Activated effector memory CD4-positive, alpha-beta T cell treated with Interleukin-2 at 50 U/mL for 16 hours (primary cell): ENCODE measurements at places on chromosomes 4 and X.

DNA sequence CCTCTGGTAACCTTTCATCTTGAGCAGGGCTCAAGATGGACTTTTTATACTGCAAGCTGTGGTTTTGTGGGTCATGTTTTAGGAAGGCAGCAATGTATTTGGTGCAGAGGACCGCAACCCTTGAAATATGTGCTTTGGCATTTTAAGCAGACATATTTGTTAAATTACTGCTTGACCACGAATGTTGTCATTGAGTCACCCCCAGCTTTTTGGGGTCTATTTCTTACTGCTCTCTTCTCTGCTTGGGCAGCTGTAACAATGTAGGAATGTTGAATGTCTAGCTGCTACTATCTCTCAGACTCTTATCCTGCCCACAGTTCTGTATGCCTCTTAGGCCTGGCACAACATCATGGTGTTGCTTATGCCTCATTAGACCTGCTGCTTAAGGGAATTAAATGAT is 6.0 kb downstream of the RBPJ start:
- DNase-seq: no peak

DNA sequence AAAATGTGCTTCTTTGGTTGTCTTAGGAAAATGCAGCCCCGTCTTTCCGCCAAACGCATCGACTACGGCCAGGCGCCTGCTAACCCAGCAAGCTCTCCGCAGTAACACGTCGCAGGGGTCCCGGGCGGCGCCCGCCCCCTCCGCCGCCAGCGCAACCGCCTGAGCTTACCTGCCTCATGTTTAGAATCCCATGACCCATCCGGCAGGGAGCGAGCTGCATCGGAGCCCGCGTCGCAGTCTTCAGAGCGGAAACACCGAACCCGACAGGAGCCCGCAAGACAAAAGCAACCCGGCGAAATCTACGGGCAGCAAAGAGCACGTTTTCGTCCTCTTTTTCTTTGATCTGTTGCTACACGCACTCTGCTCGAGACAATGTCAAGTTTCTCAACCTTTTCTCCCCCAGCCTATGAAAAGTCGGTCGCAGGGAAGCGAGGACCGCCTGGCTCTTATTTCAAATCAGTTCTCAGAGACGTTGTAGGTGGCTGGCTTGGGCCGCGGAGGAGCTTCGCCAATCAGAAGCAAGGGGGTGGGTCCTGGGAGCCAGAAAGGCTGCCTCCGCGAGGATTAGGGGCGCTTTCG is at the start of gene MID1:
Gene MID1, minus strand, starts transcription at position 465 of the 579 bp plus-strand sequence. CDS start 53,038 bp downstream, outside the sequence.
- no peak for DNase-seq

DNA sequence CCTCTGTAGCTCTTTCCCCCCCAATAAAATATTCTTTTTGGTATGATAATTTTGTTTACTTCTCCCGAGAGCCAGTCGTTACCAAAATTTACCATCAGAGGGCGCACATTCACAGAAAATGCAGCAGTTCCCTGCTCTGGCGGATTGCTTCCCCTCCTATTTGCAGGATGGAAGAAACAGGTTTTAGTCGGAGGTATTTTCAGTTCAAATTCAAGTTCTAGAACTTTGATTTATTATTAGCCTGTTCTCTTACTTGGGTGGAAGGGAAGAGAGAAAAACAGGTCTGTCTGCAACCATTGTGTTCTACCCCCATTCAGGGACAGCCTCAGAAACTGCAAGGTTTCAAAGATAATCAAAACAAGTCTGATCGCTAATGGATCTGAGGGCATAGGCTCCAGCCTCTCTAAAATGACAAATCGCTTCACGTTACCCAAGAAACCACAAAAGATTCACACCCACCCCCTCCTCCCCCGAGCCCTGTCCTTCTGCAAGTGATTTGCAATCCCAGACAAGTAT is 263.8 kb upstream of the RPS6KA3 start:
- peak; percentile 8 for DNase-seq

DNA sequence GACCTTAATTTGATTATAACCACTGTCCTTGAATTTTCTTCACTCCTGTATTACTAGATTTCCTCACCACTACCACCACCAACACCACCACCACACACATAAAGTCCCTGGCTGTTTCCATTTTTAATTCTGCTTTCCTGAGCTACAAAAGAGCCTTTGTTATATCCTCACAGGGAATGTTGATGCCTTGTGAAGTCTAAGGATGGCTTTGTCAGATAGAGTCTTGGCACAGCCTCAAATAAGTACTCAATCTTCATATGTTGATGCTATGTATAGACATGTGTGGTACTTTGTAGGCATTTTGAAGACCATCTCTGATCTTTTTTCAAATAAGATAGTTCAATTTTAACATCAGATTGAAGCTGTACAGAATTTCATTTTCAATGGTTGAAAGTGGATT is 1016.7 kb upstream of the LCORL start:
- DNase-seq: no peak

- no peak for DNase-seq
Measured at GRCh38 chrX:56503941-56504673, 59.3 kb upstream of the UBQLN2 start.

DNA sequence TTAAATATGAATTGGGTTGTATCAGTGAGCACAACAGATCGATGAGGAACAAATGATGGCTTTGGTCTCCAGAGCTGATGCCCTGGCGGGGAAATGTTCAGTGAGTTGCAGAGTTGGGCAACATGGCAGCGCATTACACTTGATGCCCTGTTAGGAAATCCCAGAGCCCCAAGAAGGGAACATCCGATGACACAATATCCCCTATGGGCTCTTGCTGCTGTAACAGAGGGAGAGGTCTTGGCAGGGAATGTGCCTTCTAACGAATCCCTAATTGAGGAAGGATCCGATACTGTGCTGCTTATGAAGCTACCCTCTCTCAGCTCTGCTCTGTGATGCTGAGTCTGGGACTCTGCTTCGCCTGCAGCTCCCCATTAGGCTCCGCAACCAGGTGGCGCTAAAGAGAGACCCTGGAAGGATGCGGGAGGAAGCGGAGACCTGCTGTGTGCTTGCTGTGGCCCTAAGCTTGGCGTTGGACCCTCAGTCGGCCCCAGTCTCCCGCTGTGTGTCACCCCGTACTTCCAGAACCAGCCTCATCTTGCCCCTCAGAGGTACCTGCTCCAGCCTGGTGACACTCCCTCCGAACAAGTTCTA is 38.9 kb downstream of the PDHA1 start:
- peak; percentile 28 for DNase-seq

DNA sequence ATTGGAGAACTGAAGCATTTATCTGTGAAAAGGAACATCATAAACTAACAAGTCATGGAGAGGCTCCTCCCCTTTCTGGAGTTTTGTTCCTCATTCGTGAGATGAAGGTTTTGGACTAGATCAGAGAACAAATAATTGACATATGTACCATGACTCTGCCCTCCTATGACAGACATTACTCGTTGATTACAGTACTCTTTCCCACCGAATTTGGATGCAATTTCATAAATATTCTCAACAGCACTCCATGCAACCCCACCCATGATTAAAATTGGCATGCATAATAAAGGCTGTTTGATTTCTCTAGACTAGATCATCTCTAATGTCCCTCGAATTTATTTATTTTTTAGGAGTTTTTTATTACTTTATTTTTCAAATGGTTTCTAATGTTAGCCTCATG is 258.9 kb upstream of the LDB2 start:
- DNase-seq: no peak

GRCh38 chr4:152327606-152328453 is 208.1 kb downstream of the FBXW7 start:
- no peak for DNase-seq

DNA sequence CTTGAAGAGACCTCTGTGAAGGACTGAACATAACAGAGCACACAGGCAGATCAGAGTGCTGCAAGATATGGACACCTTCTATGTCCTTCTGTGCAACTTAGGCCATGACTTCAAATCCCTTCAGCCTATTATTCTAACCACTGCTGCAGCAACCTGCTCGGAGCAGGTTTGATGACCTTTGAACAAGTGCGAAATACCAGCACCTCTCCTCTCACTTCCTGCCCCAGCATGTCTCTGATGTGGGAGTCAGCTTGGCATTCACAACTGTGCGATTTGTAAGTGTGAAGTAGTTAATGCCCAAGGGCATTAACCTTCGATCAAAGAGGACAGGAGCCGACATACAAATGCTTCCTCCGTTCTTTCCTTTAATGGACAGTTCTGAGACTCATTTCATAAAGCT is 1.6 kb upstream of the EXOC1 start:
- DNase-seq: no peak

GRCh38 chrX:105822138-105823091 is at the start of gene NRK:
NRK (plus strand) TSS chrX:105822539; CDS start chrX:105822846, 307 bp downstream.
- DNase-seq: no peak

DNA sequence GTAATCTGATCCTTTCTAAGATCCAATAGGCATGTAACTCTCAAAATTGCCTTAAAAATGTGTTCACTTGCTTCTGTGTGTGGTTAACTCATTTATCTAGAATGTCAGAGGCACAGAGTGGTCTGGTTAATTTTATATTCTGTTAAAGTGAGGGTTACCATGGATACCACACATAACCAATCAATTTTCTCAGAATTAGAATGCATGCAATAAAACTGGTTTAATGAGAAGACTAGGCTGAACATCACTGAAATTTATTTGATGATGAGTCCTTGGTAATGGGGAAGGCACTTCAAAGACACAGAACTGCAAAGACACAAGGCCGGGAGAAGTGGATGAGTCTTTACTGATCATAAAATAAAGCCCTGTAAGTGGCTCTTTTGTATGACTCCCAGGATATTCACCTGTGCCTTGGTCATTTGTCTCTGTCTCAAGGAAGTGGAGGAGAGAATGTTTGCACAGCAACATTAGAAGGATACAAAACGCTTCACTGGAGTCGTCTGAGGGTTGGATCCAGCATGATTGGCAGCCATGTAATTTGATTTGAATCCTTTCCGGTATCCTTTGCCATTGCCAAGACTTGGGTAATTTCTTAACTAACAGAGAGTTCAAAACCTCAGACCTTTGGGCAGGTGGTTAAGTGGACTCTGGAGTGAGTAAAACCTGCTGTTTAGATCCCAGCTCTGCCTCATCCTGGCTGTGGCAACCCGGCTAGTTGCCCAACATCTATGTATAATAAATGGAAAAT is 94.0 kb upstream of the RBPJ start:
- DNase-seq: no peak

DNA sequence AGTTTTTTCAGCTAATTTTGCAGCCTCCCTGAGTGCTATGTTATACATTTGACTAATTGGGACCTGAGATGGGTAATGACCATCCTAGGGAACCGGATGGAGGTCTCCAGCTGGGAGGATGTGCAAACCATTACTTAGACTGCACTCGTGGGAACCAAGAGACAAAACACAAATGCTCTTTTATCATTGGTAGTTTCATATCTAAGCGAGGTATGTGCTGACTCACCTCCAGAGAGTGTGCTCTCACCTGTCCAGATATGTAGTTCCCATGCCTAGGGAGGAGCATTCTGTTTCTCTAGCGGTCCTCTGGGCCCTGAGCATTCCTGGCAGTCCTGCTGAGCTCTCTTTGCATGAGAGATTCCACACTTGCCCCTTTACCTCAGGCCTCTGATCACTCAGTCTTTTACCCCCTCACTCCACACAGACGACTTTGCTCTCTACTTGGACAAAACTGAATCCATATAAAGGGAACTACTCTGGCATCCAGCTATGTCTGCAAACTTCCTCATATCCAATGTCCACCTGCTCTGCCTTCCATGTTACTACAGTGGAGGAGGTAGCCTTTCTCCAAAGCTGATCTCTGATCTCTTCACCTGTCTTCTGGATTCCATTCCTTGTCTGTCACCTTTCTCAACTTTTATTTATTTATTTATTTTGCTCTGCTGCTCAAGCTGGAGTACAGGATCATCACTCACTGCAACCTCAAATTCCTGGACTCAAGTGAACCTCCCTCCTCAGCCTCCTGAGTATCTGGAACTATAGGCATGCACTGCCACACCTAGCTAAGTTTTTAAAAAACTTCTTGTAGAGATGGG is 88.4 kb downstream of the LRP2BP start:
- DNase-seq: no peak

DNA sequence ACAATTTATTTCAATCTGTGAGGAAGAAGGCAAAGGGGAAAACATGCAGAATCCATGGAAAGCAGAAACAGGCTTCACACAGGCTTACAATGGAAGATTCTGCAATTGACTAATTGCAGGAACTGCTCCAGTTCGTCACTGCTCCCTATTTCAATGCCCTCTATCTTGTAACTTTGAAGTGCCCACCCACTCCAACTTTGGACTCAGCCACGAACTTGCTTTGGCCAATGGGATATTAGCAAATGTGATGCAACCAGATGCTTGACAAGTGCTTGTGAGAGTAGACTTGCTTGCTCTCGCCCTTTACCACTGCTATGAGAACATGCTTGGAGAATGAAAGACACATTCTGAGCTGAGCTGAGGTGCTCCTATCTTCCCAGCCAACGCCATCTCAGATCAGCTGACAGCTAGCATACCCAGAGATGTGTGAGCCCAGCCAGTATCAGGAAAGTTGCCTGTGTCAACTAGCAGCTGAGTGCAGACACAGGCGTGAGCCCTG is 105.7 kb upstream of the PTCHD1 start:
- DNase-seq: no peak

- no peak for DNase-seq
Measured at GRCh38 chrX:25968920-25969319, 169.2 kb upstream of the MAGEB18 start.

GRCh38 chrX:117713411-117713810 is 403.2 kb downstream of the KLHL13 start:
- DNase-seq: no peak

DNA sequence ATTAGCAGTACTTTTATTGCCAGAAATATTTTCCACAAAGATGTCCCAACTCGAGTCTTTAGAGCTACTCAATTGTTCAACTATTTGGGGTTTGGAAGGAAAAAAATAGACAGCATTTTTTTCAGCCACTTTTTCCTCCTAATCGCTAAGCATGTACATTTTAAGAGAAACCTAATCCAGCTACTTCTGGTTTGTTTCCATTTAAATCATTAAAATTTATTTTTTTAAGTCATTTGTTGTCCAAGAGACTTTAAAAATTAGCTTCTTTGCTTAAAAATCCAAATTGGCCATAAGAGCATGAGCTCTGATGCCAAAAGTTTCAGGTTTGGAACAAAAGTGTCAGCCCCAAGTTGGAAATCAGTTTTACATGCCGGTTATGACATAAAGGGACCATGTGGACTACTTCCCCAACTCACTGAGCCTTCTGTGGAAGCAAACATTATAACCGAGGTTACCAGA is 186.3 kb upstream of the INTU start:
- DNase-seq: no peak

GRCh38 chr4:10036807-10037342 is 15.6 kb upstream of the SLC2A9 start:
- DNase-seq: no peak

GRCh38 chr4:52019936-52020657 is at the start of gene LRRC66:
LRRC66 (minus strand) TSS chr4:52020363; CDS start chr4:52017613, 2,750 bp downstream.
- DNase-seq: no peak

DNA sequence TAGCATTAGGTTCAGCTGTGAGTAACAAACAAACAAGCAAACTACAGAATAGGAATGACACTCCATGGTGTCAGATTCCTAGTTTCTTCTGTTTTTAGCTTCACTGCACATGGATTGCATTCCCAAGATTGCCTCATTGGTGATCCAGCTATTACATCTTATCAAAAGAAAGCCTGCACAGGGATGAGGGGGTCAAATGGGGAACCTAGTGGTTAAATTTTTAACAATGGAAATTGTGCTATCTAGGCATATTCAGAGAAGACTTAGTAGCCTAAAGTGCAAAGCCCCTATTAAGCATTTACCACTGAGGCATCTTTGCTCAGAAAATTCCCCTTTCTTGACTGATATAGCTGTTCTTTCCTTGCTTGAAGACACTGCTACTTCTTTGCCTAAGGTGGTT is 3.9 kb upstream of the TTC29 start:
- no peak for DNase-seq

GRCh38 chr4:123952530-123953274 is 556.1 kb downstream of the SPRY1 start:
- DNase-seq: no peak

GRCh38 chr4:158172261-158173258 is at the start of gene GASK1B:
GASK1B (minus strand) TSS chr4:158173025; CDS start chr4:158171375, 1,650 bp downstream.
- DNase-seq: no peak
